NCI-H446 (cell line): ENCODE measurements at places on chromosomes 11 and 22.

DNA sequence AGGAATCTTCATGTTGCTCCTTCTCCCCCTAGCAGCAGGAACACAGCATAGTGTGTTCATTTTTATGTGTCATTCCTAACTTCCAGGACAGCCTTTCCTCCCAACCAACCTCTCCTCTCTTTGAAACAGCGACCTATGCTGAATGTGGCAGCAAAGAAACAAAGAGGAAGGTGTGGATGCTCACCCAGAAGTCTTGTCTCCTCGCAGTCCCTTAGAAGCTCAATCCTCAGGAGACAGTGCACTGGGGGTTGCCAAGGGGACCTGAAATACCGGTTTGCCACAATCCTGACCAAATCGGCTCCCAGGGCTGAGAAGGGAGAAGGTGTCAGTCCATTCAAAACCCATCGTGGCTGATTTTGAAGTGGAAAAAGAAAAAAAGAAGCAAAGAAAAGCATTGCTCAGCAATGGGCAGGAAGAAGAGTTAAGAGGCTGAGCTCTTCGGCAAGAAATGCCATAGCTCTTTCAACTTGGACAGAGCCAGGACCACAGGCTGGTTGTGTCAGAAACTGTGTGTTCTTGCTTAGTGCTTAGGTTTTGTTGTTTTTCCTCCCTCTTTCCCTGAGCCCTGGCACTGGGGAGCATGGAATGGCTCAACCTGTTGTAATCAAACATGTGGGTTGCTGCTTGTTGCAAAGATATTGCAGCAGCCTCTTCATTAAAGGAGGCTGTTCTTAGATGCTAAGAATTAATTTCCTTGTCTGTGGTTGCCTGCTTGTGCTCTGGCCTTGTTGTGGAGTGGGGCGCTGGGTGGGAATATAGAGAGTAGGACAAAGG, 30.4 kb upstream of the TENM4 start:
- no peak for DNase-seq

DNA sequence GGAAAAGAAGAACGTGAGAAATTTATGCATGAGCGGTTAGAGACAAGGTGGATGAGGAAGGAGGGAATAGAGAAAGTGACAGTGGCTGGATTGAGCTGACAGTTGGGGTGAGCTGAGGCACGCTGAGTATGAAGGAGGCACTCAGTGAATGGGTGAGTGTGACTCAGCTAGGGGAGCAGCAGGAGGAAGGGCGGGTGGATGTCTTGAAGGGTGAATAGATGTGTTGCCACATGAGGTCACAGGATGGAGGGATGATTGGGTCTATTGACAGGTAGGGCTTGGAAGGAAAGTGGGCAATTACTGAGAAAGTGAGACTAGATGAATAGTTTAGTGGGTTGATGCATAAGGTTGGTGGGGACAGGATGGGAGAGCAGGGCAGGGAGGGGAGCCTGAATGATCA, 8.0 kb downstream of the IFITM10 start:
- no peak for DNase-seq

- DNase-seq, result no peak
Observed at GRCh38 chr11:14974515-14975251, 2.5 kb upstream of the CALCA start.

- DNase-seq, result no peak
Observed at GRCh38 chr11:36724742-36725385, 126.8 kb upstream of the RAG2 start.

DNA sequence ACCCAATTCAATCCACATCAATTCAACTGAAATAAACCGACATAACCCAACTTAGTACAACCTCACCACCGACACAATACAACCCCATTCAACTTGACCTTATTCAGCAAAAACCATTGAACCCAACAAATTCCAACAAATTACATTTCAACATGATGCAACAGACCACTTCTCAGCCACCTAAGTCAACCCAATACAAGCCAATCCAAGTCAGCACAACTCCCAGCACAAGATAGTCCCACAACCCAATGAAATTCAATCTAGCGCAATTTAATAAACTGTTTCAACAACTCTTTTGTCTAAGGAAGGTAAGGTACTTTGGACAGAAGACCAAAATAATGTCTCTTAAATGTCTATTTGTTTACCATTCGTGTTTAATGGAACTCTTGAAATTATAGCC, 226.0 kb downstream of the MIAT start:
- DNase-seq, result no peak

DNA sequence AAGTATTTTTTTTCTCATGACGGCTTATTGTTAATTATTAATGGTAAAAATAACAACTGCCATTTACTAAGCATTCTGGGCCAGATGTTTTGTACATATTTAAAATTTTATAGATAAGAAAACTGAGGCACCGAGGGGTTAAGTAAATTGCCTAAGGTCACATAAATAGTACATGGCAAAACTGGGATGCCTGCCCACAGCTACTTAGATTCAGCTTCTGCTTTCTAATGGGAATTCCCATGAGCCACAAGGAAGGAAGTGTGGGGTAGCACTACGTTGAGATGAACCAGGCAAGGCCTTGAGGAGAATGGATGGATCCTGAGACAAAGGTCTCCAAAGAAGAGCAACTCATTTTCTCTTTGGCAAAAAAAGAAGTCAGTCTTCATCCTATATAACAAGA, 11.9 kb upstream of the PHF21A start:
- DNase-seq, result no peak

DNA sequence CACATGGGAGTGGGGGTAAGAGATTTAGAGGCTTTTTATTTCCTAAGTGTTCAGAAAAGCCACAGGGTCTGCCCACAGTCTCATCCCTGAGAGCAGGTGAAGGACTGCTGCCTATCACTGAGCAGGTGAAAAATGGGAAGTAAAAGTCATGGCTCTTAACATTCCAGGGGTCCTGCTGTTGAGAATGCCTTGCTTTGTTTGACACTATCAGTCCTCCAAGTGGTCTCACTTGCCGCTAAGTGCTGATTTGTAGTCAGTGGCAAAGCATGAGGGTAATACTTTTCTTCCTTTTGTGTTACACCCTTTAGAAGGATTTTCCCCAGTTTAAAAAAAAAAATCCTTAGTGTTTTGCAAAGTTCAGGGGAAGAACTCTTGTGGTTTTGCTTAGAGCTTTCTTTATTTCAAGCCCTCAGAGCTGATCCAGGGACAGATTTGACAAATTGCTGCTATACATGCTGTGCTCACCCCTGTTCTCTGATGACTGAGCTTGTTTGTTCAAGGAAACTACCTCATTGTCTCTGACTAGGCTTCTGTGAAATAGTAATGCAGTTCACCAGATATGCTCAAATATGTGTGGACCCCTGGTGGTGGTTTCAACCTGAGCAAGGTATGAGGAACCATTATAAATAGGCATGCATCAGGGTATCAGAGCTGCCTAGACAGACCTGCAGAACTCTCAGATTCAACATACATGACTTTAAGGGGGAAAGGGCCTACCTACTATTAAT, 141.0 kb downstream of the ARHGAP42 start:
- DNase-seq, result no peak

- no peak for DNase-seq
Observed at GRCh38 chr22:48889209-48889830, 938.4 kb downstream of the BRD1 start.

GRCh38 chr11:120261931-120262330, 22.0 kb downstream of the POU2F3 start:
- DNase-seq, result no peak

DNA sequence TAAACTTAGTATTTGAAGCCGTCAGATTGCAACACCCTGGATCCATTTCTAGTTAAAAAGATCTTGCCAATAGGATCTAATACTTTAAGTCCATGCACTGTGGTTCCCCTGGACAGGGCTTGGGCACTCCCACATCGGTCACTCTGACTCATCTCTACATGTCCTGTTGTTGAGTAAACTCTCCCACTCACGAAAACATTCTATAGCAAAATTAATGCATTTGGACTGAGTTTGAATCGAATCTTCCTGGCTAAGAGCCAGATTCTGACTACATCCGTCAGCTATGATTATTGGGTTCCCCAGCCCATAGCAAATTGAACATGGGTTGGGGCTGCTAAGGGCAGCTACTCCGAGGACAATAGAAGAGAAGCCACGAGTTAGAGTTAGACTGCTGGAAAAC, 182.1 kb upstream of the SORL1-AS1 start:
- DNase-seq, result no peak

DNA sequence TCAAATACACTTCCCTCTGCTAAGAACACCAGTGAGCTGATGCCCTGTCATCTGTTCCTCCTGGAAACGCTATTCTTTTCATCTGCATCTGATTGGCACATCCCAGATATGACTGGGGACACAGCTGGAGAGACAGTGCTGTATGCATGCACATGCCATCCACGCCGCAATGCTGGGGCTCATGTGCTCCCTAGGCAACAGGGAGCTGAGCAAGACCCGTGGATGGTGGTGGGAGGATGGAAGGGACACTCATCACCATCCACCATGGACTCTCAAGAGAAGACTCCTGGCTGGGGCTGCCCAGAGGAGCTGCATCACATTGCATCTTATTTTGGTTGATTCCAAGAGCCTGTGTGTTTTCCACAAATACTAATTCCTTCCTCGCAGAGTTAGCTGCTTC, 534.9 kb downstream of the OPCML start:
- no peak for DNase-seq

GRCh38 chr11:83054904-83055380, 16.8 kb downstream of the RAB30 start:
- DNase-seq, result no peak

- peak; percentile 43 for DNase-seq
Observed at GRCh38 chr11:65576867-65577755, 1.3 kb downstream of the EHBP1L1 start.

DNA sequence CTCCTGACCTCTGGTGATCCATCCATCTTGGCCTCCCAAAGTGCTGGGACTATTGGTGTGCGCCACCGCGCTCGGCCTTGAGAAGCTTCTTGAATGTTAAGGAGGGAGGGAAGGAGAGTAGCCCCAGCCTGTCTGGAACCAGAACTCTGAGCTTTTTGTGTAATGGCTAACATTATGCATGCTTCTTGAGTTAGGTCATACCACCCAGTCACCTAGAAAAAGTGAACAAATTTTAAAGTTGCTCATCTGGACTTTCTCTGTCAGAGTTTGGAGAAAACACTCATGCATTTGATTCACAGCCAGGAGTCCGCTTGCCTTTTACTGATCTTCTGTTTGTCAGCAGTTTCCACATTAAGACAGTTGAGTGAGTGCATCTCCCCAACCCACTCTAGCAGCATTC, 82.1 kb downstream of the PPP6R3 start:
- no peak for DNase-seq

GRCh38 chr11:83042964-83043711, 28.6 kb downstream of the RAB30 start:
- no peak for DNase-seq

DNA sequence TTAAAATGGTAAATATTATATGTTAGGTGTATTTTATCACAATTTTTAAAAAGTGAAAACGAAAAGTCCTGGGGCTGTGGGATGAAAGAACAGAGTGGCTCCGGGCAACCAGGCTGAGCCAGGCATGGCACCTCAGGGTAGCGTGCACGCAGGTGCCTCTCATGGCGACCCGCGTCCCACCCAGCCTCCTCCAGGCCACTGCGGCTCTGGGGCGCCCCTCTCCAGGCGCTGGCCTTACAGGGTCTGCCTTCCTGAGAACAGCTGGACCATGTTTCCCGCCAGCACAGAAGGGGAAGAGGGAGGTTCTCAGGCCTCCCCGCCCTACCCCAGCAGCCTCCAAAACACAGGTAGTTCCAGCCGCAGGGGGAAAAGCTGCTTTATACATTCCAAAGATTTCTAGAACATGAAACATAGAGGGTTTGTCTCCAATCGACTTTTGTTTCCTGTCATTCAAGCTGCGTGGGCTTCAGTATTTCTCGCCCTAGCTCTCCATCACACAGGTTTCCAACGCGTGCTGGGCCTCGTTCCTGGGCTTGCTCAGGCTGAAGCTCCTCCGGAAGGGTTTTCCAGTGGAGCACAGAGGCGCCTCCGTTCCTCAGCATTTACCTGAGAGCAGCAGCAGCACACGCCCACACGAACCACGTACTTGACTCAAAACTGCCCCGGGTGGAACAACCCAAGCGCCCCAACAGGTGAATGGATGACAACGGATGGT, 10.5 kb downstream of the EHD1 start:
- DNase-seq, result no peak

DNA sequence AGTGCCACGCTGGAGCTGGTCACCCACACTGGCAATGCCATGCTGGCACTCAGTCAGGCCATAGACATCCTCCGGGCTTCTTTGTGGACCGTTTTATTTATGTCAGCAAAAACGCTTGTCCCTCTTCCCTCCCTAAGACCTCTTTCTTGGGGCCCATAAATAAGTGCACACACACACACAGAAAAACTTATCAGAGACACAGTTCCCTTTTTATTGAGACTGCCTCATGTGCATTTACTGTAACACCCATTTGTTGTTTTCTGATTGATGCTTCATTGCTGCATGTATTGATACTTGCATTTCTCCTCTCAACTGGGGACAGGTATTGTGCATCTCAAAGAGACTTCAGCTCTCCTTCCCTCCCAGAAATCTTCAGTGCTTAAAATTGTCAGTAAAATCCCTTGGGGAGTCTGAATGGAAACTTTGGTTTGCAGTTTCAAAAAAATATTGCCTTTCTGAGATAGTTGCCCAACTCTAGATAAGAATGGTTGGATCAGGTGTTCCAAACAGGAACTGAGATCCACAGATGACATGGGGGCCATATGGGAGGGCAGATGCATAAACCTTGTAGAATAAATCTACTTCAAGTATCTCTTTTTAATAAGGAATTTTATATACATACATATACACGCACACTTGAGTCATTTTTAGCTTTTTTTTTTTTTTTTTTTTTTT, 50.9 kb downstream of the PPP2R1B start:
- DNase-seq, result no peak

- DNase-seq, result no peak
Observed at GRCh38 chr22:30420347-30421125, 5.0 kb upstream of the MTFP1 start.

GRCh38 chr11:82041764-82042163, 691.9 kb downstream of the FAM181B start:
- no peak for DNase-seq

GRCh38 chr22:47020166-47020565, 257.7 kb downstream of the TBC1D22A start:
- DNase-seq, result no peak

GRCh38 chr11:62842171-62842741, 2.9 kb upstream of the WDR74 start:
- DNase-seq, result no peak

DNA sequence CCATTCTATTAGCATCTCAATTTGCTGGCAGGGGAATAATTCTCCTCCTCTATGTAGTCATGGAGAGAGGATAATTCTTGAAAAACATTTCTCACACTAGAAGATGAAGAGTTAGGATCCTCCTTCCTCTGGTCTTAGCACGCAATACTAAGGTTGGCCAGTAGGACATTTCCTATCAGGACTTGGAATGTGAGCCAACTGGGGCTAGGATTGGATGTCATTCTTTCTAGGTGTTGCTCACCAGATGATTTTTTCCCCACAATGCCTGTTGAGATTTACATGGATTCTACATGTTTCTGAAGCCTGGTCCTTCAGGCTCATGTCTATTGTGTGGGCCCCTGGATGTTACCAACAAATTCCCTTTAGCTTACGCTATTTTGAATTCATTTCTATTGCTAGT, 28.0 kb downstream of the SLN start:
- no peak for DNase-seq
